ENCODE measurements at places on chromosomes 4 and X.

GRCh38 chr4:173139561-173139960, 29.1 kb upstream of the GALNT7 start:
- no peak for DNase-seq

DNA sequence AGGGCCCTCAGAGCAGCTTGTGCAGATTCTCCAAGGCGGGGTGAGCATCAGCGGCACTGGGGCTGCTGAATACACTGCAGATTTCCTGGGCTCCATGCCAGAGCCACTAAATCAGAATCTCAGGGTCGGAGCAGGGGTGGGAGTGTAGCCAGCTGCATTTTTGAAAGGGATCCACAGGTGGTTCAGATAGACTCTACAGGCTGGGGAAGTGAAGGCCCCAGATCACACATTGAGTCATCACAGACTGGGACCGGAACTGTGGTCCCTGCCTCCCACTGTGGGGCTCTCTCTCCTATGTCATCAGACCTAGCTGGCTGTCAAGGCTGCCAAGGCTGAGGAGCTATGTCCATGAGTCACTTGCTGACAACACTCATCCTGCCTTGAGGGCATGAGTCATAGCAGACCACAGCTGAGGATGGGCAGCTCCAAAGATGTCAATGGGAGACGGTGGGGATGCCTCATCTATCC, 162.3 kb upstream of the MAMLD1 start:
- DNase-seq = no peak

GRCh38 chr4:78386679-78387078, 164.9 kb upstream of the ANXA3 start:
- DNase-seq = no peak

- no peak for DNase-seq
Observed at GRCh38 chr4:25107827-25108516, 52.3 kb downstream of the SEPSECS start.

- no peak for DNase-seq
Observed at GRCh38 chr4:159158083-159158617, 55.3 kb downstream of the RAPGEF2 start.

GRCh38 chrX:19162851-19163250, 40.6 kb upstream of the ADGRG2 start:
- no peak for DNase-seq

DNA sequence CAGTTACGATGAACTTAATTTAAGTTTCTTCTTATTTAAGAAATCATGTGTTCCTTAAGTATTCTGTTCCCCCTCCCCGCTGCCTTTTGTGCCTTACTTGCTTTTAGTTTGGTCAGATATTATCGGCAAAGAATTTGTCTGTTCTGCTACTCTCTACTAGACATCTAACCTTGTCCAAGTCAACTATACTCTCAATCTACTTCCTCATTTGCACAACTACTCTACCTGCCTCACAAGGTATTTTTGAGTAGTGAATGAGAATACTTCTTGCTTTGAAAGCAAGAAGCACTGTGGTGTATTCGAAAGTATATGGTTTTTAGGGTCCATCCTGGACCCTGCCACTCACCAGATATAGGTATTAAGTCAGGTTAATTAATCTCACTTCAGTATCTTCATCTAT, 8.0 kb upstream of the KLHL5 start:
- no peak for DNase-seq

- DNase-seq = no peak
Observed at GRCh38 chr4:78058591-78059523, 1.7 kb downstream of the FRAS1 start.

DNA sequence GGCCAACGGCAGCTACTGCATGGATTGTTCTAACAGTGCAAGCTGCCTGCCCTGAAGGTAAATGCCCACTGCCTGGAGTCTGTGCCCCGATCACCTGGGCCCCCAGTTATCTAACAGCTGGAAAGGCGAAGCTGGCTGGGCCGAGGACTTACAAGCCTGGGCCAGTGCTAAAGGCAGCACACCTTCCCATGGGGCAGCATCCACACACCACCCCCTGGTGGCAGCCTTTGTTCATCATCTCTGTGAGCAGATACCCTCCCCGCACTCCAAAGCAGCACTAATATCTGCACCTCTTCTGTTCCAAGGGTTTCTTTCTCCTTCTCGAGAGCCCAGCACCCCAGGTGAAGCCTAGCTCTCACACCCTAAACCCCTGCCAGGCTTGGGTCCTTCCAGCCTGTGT, 7.6 kb downstream of the SLC2A9 start:
- no peak for DNase-seq

DNA sequence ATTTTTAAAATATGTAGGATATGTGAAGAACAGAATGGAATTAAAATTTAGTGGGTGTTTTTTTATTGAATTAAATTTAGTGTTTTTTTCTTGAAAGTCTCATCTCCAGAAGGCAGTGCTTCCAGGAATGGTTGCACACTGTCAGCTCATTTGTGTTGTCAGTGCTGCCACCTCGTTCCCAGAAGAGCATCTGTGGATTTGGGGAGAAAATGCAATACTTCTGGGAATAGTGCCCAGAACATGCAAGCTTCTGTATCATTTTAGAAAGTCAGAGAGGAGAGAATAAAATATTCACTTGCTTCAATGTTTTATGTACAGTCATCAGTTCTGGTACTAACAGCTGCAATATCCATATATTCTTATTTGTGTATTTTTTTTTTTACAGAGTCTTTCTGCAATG, 608.8 kb downstream of the PCDH7 start:
- DNase-seq = no peak

- no peak for DNase-seq
Observed at GRCh38 chrX:21398426-21398825, 24.2 kb downstream of the CNKSR2 start.

DNA sequence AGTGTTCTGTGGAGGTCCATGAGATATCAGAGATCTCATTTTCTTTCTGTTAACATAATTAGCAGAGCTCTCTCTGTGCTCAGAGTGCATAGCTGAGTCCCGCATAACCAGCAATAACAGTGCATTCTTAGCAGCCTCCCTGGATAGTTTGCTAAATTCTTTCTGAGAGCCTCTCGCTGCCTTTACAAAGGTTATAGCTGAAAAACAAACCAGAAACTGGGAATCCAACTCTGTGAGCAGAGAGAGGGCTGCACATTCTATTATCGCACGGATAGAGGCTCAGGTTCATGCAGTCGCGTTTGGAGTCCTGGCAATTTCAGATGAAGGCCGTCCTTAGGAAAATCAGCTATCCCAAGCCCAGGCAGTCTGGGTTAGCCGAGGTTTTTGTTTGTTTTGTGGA, 1.2 kb downstream of the ENPP6 start:
- no peak for DNase-seq

- no peak for DNase-seq
Observed at GRCh38 chrX:93428497-93428896, 244.9 kb downstream of the NAP1L3 start.

GRCh38 chr4:88693792-88694191, 3.8 kb downstream of the NAP1L5 start:
- DNase-seq = no peak

GRCh38 chr4:123696687-123697086, 300.1 kb downstream of the SPRY1 start:
- DNase-seq = no peak

DNA sequence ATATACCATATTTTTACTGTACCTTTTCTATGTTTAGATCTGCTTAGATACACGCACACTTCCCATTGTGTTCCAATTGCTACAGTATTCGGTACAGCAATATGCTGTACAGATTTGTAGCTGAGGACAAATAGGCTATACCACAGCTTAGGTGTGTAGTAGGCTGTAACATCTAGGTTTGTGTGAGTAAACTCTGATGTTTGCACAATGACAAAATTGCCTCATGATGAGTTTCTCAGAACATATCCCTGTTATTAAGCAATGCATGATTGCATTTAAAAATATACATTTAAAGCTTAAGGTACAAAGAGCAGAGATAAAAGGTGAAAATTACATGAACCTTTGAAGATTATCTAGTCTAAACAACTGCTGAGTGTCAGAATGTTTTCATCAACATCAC, 181.7 kb downstream of the ADGRA3 start:
- DNase-seq = no peak

- no peak for DNase-seq
Observed at GRCh38 chr4:68176500-68176899, 46.8 kb upstream of the TMPRSS11F start.

- DNase-seq = no peak
Observed at GRCh38 chr4:73741031-73741749, 821 bp downstream of the CXCL8 start.

GRCh38 chrX:72479324-72480274, 93.0 kb downstream of the HDAC8 start:
- no peak for DNase-seq

DNA sequence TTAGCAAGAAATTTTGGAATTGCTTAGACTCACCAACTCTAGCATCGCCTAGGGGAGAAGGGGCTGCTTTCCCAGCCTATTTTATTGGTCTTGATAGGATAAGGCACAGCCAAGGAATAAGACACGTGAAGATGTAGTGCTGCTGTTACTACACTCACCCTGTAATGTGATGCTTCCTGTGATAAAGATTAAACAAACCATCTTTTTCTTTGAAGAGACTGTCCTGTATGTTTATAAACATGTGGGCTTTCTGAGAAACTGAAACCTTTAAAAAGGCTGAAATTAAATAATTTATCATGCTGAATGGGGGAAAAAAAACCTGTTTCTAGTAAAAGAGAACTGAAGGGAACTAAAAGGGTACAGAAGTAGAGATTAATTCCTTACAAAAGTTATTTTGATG, 13.2 kb downstream of the TAPT1 start:
- DNase-seq = no peak

GRCh38 chr4:119209077-119209476, 3.4 kb upstream of the USP53 start:
- DNase-seq = no peak

GRCh38 chr4:99755223-99755944, 61.2 kb upstream of the DAPP1 start:
- DNase-seq = no peak

DNA sequence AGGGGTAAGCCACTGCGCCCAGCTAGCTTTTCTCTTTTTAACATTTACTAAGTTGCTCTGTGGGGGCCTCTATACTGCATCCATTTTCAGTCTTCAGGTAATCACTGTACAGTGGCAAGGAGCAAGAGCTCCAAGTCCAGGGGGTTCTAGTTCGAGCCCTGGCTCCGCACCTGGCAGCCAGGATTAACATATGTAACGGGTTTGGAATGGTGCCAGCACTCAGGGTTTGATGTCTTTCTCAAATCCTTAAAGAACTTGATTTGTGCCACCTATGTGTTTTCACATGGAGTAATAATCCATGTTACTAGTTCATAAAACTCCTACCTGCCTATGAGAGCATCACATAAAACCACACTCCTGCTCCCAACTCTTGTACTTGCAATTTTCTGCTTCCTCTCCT, 4.5 kb downstream of the GRPEL1 start:
- DNase-seq = no peak

- DNase-seq = no peak
Observed at GRCh38 chr4:27194599-27195176, 334.0 kb downstream of the STIM2 start.

- DNase-seq = no peak
Observed at GRCh38 chr4:33924239-33924638, 2320.1 kb downstream of the ARAP2 start.

DNA sequence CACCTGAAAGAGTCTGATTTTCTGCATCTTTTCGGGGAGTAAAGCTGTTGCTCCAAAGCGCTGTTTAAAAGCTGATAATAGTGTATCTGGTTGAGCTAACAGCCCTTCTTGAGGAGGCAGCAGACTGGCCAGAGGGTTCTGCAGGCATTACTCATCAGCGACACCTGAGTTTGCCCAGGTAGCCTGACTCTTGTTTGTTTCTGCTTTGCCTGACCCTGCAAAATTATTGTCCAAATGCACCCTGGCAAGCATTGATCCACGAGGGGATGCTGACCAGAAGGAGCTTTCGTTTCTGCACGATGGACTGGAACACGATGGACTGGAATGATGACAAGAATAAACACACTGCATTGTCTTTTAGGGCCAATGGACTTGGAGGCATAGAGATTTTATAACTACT, 6.2 kb downstream of the CD99 start:
- no peak for DNase-seq

DNA sequence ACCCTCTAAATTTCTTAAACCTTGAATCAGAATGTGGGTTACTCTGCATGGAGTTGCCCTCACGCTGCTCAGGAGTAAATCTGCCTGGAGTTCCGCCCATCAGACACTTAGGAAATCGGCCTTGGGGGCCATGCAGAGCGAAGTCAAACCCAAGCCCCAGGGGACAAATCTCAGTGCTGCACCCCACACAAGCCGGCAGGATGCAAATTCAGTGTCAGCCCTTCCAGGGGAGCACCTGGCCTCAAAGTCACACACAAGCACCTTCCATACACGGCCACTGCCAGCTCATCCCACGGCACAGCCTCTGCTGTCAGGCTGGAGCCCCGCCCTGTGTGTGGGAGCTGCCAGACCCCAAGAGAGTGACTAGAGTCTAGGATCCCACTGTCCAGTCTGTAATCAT, 27.4 kb downstream of the RNF212 start:
- DNase-seq = no peak

- no peak for DNase-seq
Observed at GRCh38 chrX:150577174-150577573, 8.8 kb downstream of the MTM1 start.

Measured in stimulated activated CD4-positive, alpha-beta T cell treated with anti-CD3 and anti-CD28 coated beads, Interleukin-1b, Interleukin-23, amount 100 ng/mL, for 1 hour (primary cell).